ENCODE measurements at places on chromosomes 5 and 9. TPM values are rescaled to one million over a fixed set of nuclear protein-coding genes. Genes with fewer than 3 reads are reported as not detected.

GRCh38 chr9:34546834-34547827 lies 24.3 kb upstream of the ENHO start:
- peak; percentile 83 for DNase-seq

GRCh38 chr9:98635374-98635773 lies 73.4 kb downstream of the GABBR2 start:
- DNase-seq, result peak; percentile 48

- DNase-seq, result peak; percentile 18
These were observed 2.8 kb downstream of the PLK2 start for GRCh38 chr5:58457050-58457449.

DNA sequence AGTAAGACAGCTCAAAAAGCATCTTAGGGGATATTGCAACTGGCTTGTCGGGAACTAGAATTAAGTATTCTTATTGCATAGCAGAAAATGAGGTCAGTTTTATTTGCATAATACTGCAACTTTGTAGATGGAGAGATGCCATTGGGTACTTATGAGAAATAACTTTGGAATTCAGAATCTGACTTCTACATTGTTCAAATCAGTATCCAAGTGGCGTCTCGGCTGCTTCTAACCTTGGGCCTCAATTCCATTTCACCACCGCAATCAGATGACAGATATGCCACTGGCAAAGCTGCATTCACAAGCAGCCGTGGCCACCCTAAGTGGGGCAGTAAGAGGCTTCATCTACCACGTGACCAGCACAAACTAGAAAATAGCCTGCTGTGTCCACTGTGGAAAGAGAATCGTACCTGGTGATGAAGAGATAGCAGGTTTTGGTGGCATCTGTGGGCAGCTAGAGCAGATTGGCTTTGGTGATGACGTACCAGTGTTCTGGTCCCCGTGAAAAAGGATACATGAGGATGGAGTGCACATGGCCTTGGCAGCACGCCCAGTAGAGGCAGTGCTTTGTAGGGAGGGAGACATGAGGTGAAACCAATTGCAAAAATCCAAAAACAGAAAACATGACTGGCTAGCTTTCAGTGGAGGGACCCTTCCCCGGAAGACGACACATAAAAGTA lies 116.6 kb downstream of the KLHL3 start:
- DNase-seq, result peak; percentile 86

DNA sequence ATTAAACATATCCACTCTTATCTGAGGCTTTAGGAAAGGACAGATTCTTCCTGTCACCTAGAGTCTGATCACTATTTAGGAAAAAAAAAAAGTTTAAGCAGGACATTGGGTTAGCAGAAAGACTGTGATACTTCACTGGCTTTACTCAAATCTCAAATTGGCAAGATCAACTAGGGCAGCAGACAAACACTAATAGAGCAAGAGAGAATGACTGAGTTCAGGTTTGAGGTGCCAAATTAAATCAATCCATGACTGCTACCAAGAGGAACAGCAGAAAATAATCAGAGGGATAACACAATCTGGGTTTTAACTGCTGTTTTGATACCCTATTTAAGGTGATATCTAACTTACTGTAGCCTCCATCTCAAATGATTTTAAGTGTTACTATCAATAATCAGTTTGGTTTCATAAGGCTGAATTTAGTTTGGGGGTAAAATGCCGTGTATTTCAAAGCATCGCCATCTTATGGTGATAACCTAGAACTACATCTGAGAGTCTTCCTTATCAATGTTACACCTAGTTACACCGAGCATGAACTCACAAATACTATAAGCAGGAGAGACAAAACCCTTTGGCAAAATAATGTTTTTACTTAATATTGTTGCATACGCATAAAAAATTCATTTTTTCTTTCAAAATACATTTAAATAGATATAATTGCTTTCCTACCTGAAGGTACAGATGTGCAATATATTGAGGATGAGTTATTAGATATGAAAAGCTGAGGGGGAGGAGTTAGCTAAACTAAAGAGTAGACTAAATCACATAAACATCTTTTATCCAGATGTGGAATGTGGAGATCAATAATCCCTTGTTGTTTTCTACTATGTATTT lies 286.4 kb upstream of the CDH12 start:
- no peak for DNase-seq

GRCh38 chr5:96434201-96434645 lies 1.2 kb upstream of the PCSK1 start:
- peak; percentile 85 for DNase-seq

GRCh38 chr5:142841511-142842265 lies 71.5 kb downstream of the ARHGAP26 start:
- DNase-seq, result peak; percentile 70

DNA sequence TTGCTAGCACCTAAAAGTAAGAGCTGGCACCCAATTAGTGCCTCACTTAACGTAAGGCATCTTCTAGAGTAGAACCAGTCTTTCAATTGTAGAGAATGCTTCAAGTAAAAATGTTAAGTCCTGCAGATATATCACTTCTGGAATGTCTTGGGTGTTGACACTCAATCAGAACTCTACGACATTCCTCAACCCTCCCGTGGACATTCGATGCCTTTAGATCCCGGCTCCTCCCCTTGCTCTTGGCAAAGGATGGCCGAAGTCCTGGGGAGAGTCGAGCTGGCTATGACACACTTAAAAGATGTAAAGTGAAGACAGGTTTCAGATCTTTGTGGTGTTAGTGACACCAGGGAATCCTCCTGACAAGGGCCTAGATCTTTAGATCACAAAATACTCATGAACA lies 87.5 kb upstream of the ERCC6L2 start:
- DNase-seq, result no peak

DNA sequence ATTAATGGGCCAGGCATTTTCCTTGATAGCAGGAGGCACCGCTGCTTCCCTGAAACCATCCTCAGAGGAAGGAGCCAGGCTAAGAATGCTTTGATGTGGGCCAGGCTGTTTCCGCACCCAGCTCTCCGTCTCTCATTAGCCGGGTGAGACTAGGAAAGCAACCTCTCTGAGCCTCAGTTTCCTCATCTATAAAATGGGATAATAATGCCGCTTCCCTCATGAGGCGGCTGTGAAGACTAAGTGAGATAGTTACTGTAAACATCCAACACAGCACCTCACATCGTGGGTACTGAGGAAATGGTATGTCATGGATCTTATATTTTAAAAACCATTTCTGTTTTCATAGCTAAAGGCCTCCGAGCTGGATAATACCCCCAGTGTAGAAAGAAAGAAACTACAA lies 46.5 kb downstream of the NEK6 start:
- no peak for DNase-seq

GRCh38 chr5:143641549-143642355 lies 170.2 kb upstream of the HMHB1 start:
- no peak for DNase-seq

DNA sequence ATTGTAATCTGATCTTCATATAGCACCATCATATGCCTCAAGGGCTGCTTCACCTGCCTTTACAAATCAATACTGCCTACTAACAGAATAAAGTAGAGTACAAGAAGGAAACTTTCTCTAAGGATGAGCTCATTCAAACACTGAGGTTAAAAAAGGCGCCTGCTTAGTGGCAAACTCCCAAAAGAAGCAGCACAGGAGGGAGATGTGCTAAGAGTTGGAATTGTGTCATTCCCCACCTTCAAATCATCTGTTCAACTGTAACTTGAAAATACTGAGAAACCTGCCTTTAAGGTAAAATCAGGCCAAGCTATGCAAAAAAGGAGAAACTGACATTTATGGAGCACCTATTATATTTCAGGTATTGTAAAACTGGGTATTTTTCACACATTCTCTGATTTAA lies 560.6 kb downstream of the PTPRD start:
- no peak for DNase-seq

GRCh38 chr5:79173626-79174025 lies 62.0 kb downstream of the BHMT start:
- DNase-seq, result no peak

SLC36A3 gene
- not detected for total RNA-seq

GRCh38 chr9:95736891-95737522 lies 138.5 kb upstream of the ERCC6L2 start:
- no peak for DNase-seq

CTSV gene
- 13.6 TPM for total RNA-seq

CKMT2 gene
- not detected for total RNA-seq

DNA sequence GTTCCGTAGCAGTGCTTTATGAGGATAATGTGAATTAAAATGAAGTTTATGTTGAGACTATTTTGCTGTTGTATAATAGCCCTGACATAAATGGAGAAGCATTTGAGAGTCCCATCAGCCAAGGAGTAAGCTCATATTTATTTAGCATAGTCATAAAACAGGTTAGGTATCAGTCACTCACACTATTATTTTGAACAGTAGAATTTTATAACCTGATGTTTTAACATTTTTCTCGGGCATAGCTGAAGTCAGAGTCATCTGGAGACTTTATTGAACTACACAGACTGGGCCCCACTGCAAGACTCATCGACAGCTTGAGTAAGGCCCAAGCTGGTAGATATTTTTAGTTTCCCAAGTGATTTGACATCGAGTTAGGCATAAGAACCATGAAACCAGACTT lies 620.3 kb upstream of the WWC1 start:
- no peak for DNase-seq

MYOT gene
- not detected for total RNA-seq

SLC25A2 gene
- total RNA-seq, result 1.8 TPM

GRCh38 chr5:76679231-76679630 lies 36.7 kb upstream of the F2R start:
- DNase-seq, result no peak

GTF3C5 gene
- total RNA-seq, result 118 TPM

DNA sequence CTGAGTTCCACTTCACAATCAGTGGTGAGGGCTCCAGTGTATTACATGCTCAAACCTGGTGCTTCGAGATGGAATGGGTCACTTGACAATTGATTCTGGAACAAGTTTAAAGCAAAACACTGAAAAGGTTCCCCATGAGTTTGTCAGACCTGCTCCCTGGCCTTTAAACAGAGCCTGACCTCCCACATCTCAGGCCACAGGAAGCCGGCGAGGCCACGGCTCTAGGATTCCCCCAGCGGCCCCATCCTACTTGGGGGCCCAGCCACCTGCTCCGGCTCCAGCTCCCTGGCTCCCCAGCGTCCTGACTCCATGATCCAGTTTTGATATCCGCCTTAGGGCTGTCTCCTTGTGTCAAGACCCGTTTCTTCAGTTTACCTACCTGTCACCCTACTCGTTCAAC lies 62.0 kb downstream of the TTLL11 start:
- no peak for DNase-seq

KCTD16 gene
- 0.65 TPM for total RNA-seq

GRCh38 chr9:82031538-82032280 lies 43.1 kb downstream of the SPATA31D1 start:
- peak; percentile 55 for DNase-seq

LPAR1 gene
- total RNA-seq, result 13.5 TPM

DNA sequence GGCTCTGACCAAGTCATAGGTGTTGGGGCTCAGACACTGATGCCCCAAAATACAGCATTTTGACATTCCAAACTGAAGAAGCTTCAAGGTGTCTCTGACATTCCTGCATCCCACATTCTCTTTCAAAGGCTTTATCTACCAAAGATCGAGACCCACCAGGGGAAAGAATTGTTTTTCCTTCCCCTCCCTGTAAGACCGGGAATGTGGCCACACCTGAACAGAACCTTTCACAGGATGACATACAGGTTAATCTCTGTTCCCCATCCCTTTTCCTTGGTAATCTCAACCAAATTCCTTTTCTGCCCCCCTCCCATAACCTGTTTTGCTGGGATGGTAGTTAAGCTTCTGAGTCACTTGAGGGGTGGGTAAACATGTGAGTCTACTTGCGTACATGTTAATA lies 72.3 kb downstream of the IQGAP2 start:
- DNase-seq, result no peak

DNA sequence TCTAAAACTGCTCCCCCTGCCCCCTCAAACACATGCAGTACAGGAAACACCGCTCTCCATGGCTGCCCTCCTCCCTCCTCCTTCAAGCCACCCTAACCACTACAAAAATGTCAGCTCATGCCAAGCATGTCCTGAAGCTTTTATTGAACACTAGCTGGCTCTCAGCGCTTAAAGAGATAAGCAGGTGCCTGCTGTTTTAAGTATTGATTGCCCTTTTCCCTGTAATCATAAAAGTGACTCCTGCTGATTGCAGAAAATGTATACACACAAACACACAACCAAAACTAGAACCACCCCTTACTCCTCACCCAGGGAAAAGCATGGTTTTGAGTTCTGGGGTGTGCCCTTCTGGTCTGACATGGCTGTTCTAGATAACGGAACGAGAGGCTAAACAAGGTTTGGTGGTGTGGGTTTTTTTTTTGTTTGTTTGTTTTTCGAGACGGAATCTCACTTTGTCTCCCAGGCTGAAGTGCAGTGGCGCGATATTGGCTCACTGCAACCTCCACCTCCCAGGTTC lies 3.7 kb upstream of the UCK1 start:
- no peak for DNase-seq

DNA sequence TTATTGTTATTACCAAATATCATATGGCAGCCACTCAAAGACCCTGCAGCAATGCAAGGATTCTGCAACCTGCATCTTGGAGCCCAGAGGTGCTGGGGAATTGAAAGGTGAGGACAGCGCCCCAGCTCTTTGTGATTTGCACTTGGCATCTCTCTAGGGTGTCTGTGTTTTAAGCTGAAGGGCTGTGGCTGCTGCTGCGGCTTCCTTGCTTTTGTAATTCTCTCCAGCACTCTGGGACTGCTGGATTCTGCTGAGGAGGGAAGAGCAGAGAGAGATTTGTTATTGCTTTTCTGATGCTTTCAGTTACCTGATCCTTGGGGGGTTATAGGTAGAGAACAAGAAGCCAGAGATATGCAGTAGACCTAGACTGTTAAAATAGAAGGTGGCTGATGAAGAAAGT lies 562.4 kb downstream of the EBF1 start:
- no peak for DNase-seq

- no peak for DNase-seq
These were observed 29.1 kb downstream of the RORB start for GRCh38 chr9:74526215-74526614.

GRCh38 chr5:180784497-180785097 lies 18.0 kb downstream of the MGAT1 start:
- DNase-seq, result peak; percentile 84

SLC31A1 gene
- total RNA-seq, result 13.4 TPM

- DNase-seq, result no peak
These were observed 5.4 kb downstream of the SYK start for GRCh38 chr9:90807006-90807405.

- DNase-seq, result no peak
These were observed 14.8 kb upstream of the FSTL4 start for GRCh38 chr5:133627180-133627579.

DNA sequence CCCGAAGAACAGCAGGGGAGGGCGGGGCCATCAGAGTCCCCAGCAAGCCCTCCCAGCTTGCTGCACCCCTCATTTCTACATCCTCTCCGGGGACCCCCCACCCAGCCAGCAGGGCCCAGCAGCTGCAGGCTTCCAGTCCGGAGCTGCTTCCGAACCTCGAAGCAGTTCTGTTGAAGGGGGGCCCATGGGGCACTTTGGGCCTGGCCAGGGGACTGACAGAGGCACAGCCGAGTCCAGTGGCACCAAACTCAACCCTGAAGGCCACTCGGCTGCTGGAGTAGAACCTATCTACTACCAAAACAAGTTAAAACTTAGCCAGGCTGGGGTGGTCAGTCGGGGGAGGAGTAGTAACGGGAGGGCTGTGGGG lies 8.1 kb upstream of the CCDC187 start:
- DNase-seq, result no peak
